SK-N-SH (cell line): ENCODE measurements at places on chromosomes 3 and 15. TPM values are rescaled to one million over a fixed set of nuclear protein-coding genes. Genes with fewer than 3 reads are reported as not detected.

GRCh38 chr3:71026634-71027578 lies 556.6 kb downstream of the FOXP1 start:
- no peak for DNase-seq

Gene PLA2G4B
- polyA plus RNA-seq = 5.3 and 6.1 TPM in 2 replicates

Gene FRMD5
- polyA plus RNA-seq = 24.8 and 26.7 TPM in 2 replicates

Gene GOLGA8Q
- polyA plus RNA-seq = 0.28 and 0.47 TPM in 2 replicates
